ENCODE measurements at places on chromosomes 4 and X.
A peak's percentile ranks its signal among the peaks of the same experiment; 100 is the strongest.

- DNase-seq, result no peak
Observed at GRCh38 chrX:65647801-65648200, 19.7 kb upstream of the MSN start.

DNA sequence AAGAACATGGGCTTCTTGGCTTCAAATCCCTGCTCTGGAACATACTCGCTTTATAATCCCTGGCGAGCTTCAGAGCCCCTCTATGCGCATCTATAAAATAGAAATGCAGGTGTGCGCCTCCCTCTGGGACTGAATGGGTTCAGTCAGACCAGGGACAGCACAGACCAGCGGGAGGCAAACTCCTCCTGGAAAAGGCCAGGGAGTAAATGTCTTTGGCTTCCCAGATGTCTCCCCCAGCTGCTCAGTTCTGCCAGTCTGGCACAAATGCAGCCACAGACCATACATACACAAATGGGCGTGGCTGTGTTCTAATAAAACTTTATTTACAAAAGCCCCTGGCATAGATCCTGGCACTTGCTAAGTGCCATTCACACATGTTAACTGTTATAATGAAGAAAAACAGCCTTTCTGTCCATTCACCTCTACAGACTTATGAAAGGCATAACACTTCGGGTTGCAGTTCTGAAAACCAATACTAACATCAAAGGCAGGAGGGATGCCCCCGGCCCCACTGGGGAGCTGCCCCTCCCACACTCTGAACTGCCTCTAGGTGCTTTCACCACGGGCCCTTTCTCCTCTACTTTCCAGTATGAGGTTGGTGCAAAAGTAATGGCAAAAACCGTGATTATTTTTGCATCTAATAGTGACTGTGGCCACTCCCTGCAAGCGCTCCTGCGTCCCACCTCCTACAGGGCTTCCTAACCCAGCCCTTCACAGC, 4.6 kb downstream of the JAKMIP1 start:
- no peak for DNase-seq

DNA sequence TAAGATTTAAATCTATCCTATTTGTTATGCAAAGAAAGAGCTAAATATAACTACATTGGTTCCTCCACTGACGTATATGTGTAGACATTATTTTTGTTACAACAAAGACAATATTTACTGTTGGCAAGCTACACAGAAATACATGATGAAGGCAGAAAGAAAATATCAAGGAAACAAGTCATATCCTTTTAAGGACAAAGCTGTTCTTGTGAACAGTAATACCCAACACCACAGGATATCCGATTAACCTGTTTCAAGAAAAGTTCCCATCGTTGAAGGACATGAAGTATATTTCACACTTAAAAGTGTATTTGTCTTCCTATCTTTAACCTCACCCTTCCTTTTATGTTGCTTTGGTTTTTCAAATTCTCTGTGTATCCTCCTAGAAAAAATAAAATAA, 235.8 kb upstream of the AADAT start:
- DNase-seq, result no peak

DNA sequence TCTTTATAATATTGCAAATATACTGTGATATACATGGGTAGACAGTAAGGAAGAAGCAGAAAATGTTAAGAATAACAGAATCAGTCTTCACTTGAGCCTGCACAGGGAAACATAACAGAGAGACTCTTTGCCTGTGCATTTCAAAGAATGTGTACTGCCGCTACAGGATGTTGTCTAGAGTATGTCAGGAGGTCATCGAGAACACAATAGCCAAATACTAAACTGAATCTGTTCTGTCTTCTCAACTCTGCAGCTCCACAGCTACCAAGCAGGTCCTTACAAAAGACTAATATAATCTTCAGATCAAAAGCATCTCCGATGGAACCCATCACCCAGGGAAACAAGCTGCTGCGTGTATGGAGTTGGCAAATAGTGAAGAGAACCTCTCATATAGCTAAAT, 471.5 kb downstream of the PCDH10 start:
- DNase-seq, result no peak

GRCh38 chrX:15319075-15319474, 3.6 kb upstream of the ASB11 start:
- no peak for DNase-seq

DNA sequence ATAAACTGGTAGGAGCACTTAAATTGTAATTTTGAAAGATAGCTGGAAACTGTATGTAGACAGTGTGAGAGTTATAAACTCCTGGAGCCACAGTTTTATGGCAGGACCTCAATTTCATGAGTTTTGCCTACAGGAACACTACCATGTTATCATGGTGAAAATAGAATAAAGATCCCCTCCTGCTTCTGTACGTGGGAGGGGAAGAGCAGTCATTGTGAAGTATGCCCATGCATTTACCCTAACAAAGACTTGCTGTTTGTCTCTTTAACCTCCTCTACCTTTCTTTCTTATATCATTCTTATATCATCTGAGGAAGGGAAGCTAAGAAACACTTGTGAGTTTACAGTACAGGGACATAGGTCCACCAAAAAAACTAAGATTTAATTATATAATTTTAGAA, 327.0 kb downstream of the PCDH10 start:
- DNase-seq, result no peak

GRCh38 chr4:15675356-15675755, 6.3 kb upstream of the FAM200B start:
- no peak for DNase-seq

- no peak for DNase-seq
Observed at GRCh38 chr4:128288689-128289106, 1.1 kb upstream of the PGRMC2 start.

- DNase-seq, result no peak
Observed at GRCh38 chr4:5866841-5867813, 25.8 kb downstream of the CRMP1 start.

DNA sequence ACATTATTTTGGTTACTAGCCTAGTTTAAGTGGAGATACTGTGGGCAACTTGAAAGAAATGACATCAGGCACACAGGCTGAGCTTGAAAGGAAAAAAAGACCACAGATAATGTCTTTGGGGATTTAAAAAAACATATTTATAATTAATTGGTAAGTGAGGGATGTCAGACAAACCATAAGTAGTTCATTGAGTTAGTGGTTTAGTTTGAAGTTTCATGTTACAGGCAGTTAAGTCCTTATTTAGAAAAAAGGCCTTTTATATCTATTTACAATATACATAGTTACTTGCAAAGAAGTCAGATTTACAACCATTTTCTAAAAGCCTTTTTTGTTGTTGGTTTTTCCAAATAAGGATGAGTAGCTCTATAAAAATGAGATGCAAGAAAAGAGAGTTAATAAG, 89.2 kb downstream of the CDS1 start:
- no peak for DNase-seq

- DNase-seq, result no peak
Observed at GRCh38 chr4:145879598-145879997, 59.0 kb downstream of the ZNF827 start.

- DNase-seq, result no peak
Observed at GRCh38 chrX:106780664-106781377, 21.7 kb upstream of the TBC1D8B start.

DNA sequence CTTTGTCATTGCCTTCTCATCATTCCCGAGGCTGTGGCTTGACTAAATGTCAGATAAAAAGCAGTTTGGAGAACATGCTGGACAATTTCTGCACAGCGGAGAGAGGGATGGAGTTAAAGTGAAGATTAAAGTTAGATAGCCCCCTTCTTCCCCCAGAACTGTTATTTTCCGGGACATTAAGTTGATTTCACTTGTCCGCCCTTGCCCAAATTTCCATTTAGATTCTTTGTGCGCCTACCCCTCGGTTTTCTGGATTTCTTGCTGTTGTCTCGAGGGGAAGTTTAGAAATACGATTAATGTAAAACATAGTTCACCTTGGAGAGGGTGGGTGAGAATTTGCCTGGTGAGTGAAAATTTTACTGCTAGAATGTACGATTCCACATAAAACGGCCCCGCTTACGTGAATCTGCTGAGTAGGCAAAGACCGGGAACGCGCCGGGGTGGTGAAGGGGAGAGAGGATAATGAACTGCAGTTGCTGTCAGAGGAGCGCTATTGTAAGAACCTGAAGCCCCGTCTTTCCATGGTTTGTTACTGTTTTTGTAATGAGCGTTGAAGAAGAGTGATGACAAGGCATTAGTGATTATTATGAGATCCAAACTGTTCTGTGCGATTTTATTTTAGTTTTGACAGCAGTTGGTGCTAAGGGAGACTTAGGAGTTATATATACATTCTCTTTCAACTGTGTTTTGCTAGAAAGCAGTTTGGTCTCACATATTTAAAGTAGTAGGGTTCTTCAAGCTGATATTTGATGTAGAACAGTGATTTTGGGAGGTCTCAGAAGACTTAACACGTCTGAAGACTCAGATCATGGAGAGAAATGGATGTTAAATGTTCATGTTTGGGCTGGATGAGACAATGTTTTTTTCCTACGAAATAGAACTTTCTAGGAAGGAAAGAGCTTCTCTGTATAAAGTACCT, 73.0 kb downstream of the AFF1 start:
- no peak for DNase-seq

DNA sequence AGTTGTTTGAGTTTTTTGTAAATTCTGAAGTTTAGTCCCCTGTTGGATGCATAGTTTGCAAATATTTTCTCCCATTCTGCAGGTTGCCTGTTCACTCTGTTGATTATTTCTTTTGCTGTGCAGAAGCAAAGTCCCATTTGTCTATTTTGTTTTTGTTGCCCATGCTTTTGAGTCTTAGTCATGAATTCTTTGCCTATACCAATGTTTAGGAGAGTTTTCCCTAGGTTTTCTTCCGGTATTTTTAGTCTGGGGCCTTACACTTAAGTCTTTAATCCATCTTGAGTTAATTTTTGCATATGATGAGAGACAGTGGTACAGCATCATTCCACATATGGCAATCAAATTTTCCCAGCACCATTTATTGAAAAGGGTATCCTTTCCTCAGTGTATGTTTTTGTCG, 405.8 kb upstream of the RPS6KA3 start:
- DNase-seq, result no peak

DNA sequence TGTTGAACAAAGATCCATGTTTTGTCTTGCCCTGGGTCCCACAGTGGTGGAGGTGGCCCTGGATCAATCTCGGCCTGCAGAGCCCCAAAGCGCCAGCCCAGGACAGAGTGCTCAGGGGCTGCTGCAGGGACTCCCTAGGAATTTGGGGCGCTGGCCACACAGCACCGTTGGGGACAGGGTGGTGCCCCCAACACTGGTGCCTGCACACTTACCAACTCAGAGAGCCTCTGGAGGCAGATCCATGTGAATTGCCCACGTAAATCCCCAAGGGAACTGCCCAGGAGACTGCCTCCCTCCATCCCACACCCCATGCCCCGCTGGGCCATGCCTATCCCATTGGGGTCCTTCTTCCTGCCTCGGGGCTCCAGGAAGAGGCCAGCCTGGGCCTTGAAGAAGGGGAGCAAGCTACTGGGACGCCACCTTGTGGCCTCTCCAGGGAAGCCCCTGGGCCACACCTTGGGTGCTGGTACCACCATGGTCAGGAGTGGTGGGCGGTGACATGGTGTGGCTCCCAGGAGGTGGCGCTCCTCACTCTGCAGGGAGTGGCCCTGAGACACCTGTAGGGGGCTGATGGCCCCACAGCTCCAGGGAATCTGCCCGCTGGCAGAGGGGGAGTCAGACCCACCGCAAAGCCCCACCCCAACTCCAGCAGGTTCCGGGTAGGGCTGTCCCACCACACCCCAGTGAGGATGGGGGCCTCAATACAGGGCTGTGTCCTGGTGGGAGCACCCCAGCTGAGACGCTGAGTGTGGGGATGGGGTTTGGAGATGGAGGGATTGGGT, 22.8 kb downstream of the CFAP99 start:
- DNase-seq, result no peak

GRCh38 chr4:133823177-133823576, 378.4 kb downstream of the PABPC4L start:
- no peak for DNase-seq

GRCh38 chr4:184653650-184654049, 4.1 kb downstream of the PRIMPOL start:
- no peak for DNase-seq

DNA sequence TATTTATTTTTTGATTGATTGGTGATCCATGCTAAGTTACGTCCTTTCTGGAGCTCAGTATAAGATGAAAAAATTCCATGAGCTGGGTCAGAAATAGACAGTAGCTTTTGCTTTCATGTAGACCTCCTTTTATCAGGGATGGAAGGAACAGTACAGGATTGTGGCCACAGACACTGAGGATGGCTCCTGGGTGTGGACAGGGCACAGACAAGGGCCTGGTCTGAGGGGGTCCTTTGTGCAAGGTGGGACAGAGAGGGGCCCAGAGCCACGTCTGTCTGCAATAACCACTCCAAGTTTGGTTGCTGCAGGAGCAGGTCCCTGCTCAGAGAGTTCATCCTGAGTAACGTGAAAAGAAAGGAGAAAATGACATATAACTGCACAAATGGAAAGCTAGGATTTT, 127.1 kb downstream of the ENPP6 start:
- DNase-seq, result no peak

GRCh38 chrX:73916931-73917667, 354.1 kb downstream of the CHIC1 start:
- peak; percentile 74 for DNase-seq

GRCh38 chr4:73507541-73507940, 26.0 kb downstream of the AFM start:
- DNase-seq, result no peak

Measured in kidney epithelial cell (primary cell).